ENCODE measurements at places on chromosomes 7 and 10.
A peak's percentile ranks its signal among the peaks of the same experiment; 100 is the strongest.

- DNase-seq = no peak
These were observed 111.3 kb downstream of the FRMD4A start for GRCh38 chr10:14219411-14219810.

DNA sequence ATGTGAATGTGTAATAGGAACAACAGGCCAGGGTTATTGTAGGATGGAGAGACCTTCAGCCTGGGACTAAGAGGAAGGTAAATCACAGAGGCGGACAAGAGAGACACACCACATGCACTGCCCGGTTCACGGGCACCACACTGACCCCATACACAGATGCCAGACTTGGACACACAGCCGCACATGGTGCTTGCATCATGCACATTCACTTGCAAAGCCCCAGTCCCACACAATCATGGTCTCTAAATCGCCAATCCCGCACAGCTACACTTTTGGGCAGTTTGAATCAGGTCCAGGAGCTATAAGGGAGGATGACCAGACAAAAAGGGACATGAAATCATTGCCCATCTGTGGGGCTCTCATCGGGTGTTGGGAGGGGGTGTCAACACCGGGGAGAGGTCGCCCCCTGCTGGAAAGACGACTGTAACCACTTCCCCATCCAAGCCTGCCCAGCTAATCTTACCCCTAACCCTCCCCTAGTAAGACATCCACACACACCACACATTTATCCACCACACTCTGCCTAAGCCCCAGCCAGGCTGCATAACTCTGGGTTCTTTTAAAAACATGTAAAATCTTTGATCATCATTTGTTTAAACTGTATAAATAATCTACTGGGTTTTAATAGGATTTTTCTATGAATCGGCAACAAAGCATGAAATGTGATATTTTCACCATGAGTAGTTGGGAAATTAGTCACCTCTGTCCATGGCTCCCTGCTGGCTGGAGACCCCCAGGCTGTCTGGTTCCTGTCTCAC, 40.5 kb upstream of the SLF2 start:
- peak; percentile 76 for DNase-seq

DNA sequence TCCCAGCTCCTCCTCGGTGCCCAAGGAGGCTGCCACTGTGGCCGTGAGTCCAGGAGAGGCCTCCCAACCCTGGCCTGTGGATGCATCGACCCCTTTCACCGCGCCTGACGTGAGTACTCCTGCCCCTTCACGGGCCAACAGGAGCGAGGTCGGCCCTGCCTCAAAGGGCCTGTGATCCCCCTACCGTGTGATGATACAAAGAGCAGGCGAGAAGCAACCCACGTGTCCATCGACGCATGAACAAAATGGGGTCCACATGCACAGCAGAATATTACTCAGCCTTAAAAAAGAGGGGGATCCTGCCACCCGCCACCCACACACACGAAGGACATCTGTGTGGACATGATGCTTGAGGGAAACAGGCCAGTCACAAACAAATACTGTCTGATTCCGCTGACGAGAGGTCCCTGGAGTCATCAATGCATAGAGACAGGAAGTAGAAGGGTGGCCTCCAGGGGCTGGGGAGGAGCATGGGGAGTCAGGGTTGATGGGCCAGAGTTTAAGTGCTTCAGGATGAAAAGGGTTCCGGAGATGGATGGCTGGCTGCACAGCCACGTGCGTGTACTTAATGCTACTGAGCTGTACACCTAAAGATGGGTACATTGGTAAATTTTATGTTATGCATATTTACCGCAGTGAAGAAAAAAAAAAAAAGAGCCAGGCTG, 151.9 kb downstream of the PRKAG2 start:
- DNase-seq = no peak

DNA sequence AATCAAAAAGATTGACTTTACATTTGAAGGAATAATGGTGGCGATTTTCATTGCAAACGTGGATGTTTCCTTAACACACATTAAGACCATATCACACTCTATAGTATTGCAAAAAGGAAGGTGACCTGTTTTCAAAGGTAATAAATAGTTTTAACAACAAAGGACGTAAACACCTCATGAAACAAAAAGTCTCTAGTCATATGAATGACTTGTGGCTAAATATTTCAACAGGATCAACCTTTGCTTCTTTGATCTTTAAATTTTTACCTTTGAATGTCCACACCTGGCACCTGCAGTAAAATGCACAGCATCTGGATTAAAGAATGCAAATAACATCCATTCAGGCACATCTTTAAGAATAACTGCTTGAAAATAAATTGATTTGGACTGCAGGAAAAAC, 30.0 kb upstream of the FERD3L start:
- DNase-seq = no peak
